IMR-90 (cell line): ENCODE measurements at places on chromosomes 1 and 21. TPM values are rescaled to one million over a fixed set of nuclear protein-coding genes. Genes with fewer than 3 reads are reported as not detected.

DNA sequence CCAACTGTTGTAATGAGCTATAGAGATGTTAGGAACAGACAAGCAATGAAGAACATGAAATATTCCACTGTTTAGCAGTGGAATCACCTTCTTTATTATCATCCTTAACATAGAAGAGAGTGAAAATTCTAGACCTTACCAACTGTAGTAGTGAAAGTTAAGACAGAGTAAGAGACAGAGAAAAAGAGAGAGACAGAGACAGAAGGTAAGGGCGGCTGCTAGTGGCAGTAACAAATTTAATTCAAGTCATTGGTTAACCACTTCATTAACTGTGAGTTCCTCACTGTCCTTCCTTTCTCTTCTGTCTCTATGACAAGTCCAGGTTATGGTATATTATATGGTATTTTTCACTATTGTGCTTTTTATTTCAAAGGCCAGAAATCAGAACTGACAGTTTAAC, 355.7 kb upstream of the ESRRG start:
- DNase-seq = no peak

- no peak for DNase-seq
Observed at GRCh38 chr21:42461881-42462877, 33.8 kb downstream of the RSPH1 start.

DNA sequence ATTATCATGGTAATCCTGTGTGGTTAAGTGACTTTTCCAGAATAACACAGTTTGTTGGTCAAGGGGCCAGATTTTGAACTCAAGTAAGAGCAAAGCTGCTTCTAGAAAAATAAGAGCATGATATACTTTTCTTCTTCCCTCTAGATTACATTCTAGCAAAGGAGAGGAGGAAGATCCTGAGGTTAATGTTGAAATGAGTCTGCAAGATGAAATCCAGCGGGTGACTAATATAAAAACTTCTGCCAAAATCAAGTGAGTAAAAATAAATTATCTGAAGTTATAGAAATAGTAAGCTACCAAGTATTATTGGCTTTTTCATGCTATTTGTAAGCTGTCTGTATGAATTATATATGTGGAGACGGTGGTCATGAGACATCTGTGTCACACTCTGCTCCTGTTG, 12.8 kb downstream of the WDR3 start:
- peak; percentile 69 for DNase-seq

- DNase-seq = peak; percentile 50
Observed at GRCh38 chr1:200311256-200311655, 98.6 kb downstream of the ZNF281 start.

GRCh38 chr1:101115112-101115511, 89.5 kb upstream of the DPH5 start:
- no peak for DNase-seq

DNA sequence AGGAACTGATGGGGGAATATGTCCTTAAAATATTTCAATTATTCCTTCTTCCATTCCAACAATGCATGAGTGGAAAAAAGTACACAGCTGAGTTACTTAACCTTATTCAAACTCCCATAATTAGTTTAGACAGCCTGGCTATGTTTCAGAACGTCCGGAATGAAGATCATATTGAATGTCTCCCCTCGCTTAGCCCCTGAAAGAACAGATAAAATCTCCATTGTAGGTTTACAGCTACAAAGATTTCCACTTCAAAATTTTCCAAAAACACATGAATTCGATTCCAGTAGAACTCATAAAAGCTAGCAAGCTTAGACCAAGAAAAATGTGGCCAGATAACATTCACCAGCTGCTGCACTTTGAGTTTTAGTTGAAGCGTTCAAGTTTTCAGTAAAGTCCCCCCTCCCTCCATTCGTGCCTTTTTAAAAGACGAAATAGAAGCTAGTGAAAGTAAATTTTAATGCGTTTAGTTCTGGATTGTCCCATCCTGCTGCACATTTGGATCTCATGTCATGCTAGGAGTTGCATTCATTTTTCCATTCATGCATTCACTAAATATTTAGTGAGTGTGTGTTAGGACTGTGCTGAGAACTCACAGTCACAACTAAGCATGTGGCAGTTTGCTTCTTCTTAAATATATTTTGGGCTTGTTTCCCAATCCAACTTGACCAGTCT, 29.4 kb upstream of the SSX2IP start:
- peak; percentile 12 for DNase-seq

- no peak for DNase-seq
Observed at GRCh38 chr1:245095903-245096302, 58.9 kb upstream of the KIF26B start.

GRCh38 chr1:26328597-26328996, 10.8 kb downstream of the CD52 start:
- no peak for DNase-seq

DNA sequence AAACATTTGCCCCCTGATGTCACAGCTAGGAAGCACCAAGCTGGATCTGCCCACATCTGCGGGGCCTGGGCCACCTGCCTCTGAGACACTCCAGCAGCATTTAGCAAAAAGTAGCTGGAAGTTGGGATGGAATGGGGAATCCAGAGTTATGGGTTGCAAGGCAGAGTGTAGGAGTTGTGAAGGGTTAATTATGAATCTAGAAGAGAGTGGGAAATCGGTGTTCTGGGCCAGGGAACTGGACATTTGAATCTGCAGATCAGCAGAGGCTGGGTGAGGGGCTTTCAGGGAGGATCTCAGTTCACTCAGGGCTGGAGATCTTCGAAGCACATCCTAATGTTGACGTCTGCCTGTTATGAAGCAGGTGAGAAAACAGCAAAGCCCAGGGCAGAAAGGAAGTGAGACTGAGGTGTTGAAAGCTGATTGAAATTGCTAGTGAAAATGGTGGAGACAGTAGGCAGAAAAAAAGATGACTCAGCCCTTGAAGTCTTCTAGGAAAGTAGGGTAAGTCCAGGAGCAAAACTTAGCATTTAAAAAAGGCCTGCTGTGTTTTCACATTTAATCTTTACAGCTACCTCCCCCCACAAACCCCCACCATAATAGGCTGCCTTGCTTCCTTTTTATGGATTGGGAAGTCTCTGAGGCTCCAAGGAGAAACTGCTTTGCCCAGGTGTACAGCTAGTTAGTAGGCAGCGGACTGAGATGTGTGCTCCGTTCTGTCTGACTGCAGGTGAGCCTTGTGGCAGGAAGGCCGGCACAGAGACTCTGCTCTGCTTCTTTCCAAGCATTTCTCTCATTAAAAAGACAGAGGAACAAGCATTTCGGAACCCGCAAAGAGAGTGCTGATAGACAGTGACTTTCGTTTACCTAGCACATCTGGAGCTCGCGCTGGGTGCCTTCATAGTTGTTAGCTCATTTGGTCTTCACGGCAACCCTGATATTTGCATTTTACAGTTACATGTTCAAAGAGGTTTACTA, 7.2 kb downstream of the VANGL1 start:
- DNase-seq = no peak

DNA sequence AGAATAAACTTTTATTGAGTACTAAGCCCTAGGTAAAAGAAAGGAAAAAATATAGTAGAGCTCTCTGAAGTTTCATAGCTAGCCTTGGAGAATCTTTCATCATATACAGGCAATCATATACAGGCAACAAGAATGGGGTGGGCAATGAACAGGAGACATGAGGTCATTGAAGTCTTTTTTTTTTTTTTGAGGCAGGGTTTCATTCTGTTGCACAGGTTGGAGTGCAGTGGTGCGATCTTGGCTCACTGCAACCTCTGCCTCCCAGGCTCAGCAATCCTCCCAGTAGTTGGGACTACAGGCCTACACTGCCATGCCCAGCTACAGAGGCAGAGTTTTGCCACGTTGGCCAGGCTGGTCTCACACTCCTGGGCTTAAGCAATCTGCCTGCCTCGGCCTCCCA, 22.1 kb downstream of the RUSC1 start:
- no peak for DNase-seq

DNA sequence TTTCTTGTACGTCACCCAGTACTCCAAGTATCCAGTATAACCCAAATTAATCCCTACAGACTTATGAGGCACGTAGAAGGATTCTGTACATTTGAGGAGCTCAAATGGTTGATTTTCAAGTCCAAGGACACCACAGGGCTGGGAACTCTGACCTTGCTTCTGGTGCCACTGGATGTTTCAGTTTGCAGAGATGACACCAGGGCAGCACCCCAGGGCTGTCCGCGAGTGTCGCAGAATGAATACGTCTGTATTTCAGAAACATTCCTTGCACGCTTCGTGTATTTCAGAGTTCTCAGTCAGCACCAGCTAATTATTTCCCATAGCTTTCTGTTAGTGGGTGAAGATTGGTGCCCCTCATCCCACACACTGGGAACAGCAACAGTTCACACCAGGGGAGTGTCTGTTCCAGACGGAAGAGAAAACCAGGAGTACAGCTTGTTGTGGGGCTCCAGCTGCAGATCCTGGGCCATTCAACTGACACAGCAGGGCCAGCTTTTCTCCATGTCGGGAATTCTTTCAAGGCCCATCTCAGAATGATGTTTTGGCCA, 159.2 kb downstream of the RHOU start:
- DNase-seq = no peak

- peak; percentile 63 for DNase-seq
Observed at GRCh38 chr1:26597629-26598039, 68.1 kb downstream of the RPS6KA1 start.

DNA sequence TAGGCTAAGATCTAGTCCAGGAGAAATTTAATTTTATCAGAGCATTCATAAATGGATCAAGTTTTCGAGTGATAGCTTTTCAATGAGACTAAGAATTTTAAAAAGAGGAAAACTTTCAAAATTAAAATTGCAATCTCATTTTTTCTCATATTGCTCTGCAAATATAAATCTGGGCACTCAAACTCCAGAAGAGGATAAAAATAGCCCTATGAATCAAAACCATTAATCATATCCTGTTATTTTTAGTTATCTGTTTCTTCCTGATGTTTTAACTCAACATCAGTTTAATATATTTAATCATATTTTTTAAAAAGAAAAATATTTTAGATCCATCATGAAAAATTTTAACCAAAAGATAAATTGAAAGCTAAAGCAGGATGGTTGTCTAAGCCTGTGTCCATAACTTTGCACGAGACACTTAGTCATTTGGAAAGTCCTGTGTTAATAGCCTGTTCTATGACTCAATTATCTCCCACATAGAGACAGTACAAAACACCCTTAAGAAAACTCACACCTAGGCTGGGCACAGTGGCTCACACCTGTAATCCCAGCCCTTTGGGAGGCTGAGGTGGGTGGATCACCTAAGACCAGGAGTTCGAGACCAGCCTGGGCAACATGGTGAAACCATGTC, 17.1 kb upstream of the PRRC2C start:
- DNase-seq = peak; percentile 64

- DNase-seq = no peak
Observed at GRCh38 chr1:238439511-238439910, 548.8 kb upstream of the ZP4 start.

DNA sequence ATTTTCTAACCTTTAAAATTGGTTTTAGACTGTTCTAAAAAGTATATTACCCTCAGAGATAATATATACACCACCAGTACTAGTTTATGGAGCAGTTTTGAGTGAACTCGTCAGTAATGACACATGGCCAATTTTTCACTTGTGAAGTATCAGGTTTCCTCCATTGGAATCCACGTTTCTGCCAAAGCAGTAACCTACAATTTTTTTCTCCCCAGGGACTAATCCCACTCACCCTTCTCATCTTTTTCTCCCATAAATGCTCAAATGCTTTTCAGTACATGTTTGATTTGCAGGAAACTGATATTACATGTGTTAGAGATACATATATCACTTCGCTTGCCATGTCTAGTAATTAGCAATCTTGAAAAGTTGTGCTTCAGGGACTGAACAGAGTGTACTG, 94.1 kb downstream of the COL24A1 start:
- peak; percentile 22 for DNase-seq

GRCh38 chr1:170461762-170462384, 70.1 kb upstream of the GORAB start:
- peak; percentile 75 for DNase-seq

DNA sequence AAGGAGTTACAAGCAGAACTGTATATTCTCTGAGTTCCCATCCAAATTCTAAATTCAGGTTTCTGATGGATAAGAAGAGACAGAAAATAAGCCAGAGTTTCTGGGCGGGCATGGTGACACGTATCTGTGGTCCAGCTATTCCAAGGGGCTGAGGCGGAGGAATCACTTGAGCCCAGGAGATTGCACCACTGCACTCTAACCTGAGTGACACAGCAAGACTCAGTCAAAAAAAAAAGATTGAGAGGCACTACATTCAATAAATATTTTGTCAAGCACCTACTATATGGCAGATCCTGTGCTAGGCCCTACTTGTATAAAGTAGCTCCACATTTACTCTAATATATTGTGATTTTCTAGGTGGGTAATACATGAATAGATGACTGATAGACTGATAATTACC, 6.4 kb upstream of the FRRS1 start:
- DNase-seq = no peak

GRCh38 chr1:221823149-221823548, 81.3 kb upstream of the DUSP10 start:
- no peak for DNase-seq

- no peak for DNase-seq
Observed at GRCh38 chr1:15804060-15804459, 3.4 kb downstream of the UQCRHL start.

- no peak for DNase-seq
Observed at GRCh38 chr1:156880473-156880872, 13.0 kb upstream of the PEAR1 start.

DNA sequence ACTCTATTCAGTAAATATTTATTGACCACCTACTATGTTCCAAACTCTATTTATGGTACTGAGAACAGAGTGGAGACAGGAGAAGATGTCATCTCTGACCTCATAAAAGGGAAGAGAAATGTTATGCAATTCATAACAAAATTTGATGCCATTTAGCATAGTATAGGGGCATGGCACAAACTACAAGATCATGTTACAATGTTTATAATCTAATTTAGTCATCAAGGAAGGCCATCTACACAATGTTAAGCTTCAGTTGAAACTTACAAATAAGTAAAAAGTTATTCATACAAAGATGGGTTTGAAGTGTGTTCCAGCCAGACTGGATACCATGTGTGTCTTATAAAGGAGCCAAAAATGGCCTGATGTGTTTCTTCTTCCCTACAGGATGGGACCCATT, 146.8 kb upstream of the CHRM3 start:
- DNase-seq = no peak

Gene TMEM125
- total RNA-seq = under 0.01 TPM in 1 of 2 replicates, not detected in the other

Gene NEGR1
- 9.1 and 13.1 TPM in 2 replicates for total RNA-seq

Gene C1orf167
- under 0.01 and 0.28 TPM in 2 replicates for total RNA-seq

Gene CAPN8
- not detected in 2 replicates for total RNA-seq
